ENCODE measurements at places on chromosomes 12 and 14.

DNA sequence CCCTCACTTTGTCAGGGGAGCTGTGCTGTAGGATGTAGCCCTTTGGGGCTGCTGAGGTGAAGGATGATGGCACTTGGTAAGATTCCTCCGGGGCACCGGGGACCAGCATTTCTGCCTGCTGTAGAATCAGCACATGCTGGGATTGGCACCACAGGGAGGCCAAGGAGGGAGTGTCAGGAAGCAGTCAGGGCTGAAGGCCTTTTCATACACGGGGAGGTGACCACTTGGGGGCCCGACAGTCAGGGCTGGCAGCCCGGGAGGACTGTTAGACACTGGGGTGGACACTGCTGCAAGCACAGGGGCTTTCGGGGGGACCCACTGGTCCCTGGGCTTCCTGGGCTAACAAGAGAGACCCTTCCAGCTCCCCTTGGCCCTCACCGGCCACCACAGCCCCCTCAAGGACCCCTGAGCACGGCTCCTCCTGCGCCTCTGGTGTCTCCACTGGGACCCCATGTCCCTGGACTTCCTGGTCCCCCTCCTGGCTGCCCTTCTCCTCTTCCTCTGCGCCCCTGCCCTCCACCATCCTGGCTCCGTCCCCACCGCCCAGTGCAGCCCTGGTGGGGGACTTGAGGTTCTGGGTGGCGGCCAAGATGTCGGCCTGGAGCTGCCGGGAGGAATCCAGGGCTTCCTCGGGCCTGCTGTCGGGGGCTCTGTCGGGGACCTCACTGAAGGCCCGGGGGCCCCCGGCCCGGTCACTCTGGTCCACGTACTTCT lies 6.5 kb downstream of the TMEM119 start:
- DNase-seq, result no peak

- DNase-seq, result no peak
Observed at GRCh38 chr12:89261982-89262381, 90.3 kb downstream of the DUSP6 start.

DNA sequence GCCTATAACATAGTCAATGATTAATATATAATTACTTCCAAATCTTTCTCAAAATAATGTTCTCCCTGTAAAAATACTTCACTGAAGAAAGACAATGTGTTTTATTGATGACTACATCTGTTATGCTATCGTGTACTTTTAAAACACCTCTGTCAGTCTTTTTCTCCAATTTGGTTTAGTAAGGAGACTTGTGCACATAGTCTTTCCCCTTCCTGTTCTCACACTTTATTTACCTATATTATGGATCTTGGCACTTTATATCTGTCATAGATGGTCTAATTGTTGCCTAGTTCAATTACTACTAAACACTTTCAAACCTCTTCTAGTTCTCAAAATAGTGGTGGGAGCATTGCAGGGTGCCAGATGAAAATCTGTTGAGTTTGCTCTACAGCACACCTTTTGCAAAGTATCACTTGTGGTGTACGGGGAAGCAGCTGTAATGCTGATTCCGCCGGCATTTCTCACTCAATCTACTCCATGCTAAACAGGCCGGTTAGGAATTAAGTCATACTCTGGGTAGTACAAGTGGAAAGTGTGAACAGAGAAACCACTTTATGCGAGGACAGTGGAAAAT lies 1.1 kb upstream of the INSM2 start:
- DNase-seq, result no peak

DNA sequence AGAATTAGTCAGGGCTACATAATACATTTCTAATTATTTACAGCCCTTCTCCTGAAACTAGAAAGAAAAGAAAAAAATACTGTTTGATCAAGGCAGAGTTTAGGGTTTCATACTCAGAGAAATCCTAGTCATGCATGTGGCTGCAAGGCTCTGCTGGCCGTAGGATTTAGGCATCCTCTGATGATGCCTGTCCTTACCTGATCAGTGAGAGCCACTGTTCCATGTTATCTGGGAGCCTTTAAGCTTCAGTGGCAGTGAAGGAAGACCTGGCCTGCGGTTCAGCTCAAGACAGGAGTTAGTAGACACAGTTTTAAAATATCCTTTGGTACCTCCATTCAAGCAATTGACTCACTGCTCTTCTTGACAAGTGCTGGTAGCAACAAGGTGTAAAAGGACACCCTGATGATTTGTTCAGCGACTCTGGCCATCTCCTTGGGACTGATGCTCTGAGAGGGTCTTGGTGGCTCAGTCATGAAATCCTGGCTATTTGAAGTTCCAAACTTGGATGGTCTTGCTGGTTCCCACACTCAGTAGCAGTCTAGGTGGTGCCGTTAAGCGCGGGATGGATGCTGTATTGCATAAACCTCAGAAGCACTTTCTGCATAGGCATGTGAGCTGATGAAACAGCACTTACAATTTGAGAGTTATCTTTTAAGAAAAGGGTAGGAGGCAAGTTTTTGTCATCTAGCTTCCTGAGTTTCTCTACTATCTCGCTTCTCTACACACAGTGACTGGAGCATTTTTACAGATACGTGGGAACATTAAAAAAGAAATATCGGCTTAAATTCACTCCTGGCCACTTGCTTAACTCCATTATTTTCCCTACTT lies 162.0 kb downstream of the SAMD4A start:
- DNase-seq, result no peak

DNA sequence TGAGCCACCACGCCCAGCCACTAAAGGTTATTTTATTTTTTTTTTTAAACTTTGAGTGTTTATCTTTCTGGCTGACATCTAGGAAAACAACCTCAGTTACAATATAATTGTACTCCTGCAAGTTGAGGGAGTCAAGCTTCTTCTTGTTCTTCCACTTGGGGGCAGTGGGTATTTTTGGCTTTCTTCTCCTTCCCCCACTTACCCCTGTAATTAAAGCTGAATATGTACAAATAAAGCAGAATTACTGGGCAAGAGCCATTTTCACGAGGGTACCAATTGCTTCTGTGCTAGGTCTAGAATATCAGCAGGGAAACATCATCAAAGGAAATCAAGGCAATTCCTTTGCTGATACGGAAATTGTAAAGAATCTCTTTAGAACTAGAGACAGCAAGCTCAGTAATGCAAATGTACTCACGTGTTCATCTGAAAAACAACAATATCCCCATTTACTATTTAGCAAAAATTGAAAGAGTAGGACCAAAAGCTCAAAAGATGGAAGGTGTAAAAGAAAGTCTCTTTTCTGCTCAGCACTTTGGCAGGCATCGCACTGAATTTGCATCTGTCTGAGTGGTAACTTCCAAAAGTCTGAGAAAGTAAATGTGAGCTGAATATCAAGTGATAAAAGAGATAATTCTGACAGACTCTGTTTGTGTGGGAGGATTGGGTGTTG lies 72.8 kb downstream of the TAOK3 start:
- no peak for DNase-seq

GRCh38 chr14:29217813-29218450 lies 451.3 kb downstream of the FOXG1 start:
- DNase-seq, result no peak

GRCh38 chr12:64044191-64044590 lies 177.9 kb downstream of the KICS2 start:
- no peak for DNase-seq

- DNase-seq, result peak; percentile 90
Observed at GRCh38 chr12:182381-182892, 31.5 kb downstream of the SLC6A12 start.

DNA sequence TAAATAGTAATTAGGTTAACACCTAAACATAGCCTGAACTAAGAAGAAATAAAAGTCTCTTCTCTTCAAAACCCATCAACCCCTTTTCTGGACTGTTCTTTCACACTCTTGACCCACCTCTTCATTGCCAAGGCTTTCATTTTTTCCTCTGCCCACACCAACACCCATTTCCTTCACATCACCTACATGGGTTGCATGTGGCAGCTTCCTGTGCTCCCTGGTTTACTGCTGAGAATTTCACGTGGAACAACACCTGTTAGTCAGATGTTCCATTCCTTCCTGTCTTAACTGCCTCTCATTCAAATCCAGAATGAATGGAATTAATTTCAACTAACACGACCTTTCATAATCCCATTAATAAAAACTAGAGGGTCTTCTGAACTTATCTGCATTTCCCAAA lies 157.3 kb downstream of the BCAT1 start:
- DNase-seq, result no peak

GRCh38 chr12:120439646-120440247 lies 1.8 kb downstream of the COX6A1 start:
- DNase-seq, result no peak

- DNase-seq, result no peak
Observed at GRCh38 chr12:17818931-17819330, 271.1 kb downstream of the RERGL start.

DNA sequence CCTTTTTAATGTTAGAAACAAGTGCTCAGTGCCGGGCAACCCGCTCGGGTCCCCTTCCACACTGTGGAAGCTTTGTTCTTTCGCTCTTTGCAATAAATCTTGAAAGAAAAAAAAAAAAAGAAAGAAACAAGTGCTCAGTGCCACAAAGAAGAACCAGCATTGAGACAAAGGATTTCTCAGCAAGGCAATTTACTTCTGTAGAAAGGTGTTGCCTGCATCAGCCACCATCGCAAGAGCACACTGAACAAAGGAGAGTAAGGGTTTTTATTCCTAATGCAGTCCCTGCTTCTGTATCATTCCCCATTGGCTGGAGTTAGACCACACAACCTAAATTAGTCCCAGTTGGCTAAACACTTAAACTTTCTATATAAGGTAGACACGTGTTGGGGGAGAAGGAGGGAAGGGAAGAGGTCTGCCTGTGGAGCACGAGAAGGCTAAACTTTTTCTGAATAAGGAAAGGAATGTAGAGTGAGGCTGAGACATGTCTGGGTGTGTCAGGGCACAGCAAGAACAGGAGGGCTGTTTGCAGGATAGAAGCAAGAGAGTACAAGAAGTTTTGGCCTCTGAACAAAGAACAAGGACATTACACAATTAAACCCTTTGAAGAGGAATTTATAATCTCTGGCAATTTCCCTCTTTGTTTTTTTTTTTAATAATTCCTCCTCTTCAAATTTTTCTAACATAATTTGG lies 21.4 kb downstream of the KLRF2 start:
- no peak for DNase-seq

GRCh38 chr12:127416796-127417195 lies 850.2 kb upstream of the TMEM132C start:
- DNase-seq, result no peak

GRCh38 chr12:114440270-114441038 lies 34.5 kb upstream of the TBX5 start:
- DNase-seq, result no peak

DNA sequence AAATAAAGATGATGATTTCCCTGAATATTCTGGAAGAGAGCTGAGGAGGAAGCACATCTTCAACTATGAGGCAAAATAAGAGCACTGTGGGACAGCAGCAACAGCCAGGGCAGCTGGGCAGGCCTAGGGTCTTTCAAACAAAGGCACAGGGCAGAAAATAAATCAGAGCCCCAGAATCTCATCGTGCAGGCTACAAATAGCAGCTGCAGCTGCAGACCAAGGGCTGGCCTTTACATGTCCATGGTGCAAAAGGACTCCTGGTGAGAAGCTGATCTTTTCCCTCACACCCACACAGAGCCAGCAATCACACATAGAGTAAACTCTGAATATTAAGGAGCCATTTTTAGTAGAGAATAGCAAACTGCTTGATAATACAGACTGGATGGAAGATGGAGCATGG lies 13.6 kb upstream of the MYBPC1 start:
- DNase-seq, result no peak

DNA sequence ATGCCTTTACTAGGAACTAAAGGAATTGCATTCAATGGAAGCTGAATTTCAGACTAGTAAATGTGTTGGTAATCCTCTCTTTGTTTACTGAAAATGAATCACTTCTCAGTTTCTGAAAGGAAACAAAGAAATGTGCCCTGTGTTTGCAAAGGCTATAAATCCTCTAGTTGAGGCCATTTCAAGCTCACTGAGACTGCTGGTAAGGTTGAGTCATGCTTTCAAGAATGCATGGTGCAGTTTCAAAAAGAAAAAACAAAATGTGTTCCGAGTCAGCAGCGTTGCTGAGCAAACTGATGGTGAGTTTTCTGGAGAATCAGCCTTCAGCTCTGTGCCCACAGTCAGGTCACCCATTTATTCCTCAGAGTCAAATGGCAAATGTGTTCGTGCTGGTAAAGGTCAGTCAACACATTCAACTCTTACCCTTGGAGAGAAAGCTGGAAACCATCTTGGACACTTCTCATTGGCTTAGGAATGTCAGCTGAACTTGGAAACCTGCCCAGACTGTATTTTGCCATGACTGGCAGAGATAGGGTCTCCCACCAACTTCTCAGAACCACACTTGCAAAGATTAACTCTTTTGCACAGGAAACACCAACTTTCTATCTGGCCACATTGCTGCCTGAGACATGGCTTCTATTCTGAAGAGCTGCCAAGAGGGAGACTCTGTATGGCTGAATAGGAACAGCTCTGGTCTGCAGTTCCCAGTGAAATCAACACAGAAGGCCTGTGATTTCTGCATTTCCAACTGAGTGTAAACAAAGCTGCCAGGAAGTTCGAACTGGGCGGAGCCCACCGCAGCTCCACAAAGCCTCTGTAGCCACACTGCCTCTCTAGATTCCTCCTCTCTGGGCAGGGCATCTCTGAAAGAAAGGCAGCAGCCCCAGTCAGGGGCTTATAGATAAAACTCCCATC lies 484.4 kb downstream of the ATP23 start:
- DNase-seq, result peak; percentile 92

DNA sequence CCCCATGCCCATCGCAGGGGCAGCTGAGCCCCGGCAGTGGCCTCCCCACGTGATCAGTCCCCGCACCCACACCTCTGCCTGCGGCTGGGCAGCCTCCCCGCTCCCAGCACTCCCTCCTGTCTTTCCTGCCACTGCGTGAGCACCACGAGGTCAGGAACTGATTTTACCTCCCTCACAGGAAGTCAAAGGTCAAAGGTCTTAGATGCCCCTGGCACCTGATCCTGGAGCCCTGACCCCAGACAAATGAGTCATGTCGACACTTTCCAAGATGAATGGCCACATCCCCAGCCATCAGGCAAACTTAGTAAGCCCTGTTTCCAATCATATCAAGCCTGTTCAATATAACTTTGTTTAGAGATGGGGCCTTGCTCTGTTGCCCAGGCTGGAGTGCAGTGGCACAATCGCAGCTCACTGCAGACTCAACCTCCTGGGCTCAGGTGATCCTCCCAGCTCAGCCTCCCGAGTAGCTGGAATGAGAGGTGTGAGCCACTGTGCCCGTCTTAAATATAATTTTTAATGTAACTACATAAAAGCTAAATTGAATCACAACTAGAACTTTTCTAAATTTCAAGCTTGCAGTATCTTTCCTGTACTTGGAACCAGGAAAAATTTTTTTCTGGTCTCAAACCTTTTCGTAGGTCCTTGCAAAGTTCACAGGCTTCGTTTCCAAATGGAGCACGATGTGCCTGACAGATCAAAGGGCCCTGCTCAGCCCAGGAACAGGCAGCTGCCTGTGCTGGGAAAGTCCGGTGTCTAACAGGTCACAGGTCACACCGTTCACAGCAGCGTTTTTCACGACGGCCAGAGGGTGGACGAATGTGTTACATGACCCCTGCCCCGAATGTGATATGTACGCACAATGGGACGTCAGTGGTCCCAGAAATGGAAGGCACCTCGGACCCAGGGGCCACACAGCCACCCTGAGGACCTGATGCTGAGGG lies 1.9 kb downstream of the LRCOL1 start:
- no peak for DNase-seq

- no peak for DNase-seq
Observed at GRCh38 chr14:71996610-71997009, 64.4 kb downstream of the RGS6 start.

GRCh38 chr14:53430870-53431269 lies 277.7 kb upstream of the DDHD1 start:
- no peak for DNase-seq

- DNase-seq, result no peak
Observed at GRCh38 chr14:65330416-65330815, 82.1 kb upstream of the FUT8 start.
